Activated CD4-positive, alpha-beta T cell treated with anti-CD3 and anti-CD28 coated beads for 36 hours (primary cell): ENCODE measurements at places on chromosomes 4 and X. TPM values are rescaled to one million over a fixed set of nuclear protein-coding genes. Genes with fewer than 3 reads are reported as not detected.

ASB12 gene
- total RNA-seq, result not detected

BGN gene
- not detected for total RNA-seq

CABS1 gene
- not detected for total RNA-seq

VCX gene
- not detected for total RNA-seq

IL2 gene
- total RNA-seq, result 168 TPM

PRDM8 gene
- 1.6 TPM for total RNA-seq

NAP1L2 gene
- 2.9 TPM for total RNA-seq

NWD2 gene
- not detected for total RNA-seq
